ENCODE measurements at places on chromosomes 5 and 9.

GRCh38 chr9:135602789-135603481 is 36.4 kb downstream of the GLT6D1 start:
- H3K27ac ChIP-seq, result no peak overlapping the region
- H3K4me3 ChIP-seq, result no peak overlapping the region
- no peak for DNase-seq
- no peaks in the 10 kb centered on the region for H3K36me3 ChIP-seq

GRCh38 chr5:72841756-72842535 is 25.5 kb downstream of the TNPO1 start:
- no peak overlapping the region for H3K4me3 ChIP-seq
- no peak overlapping the region for H3K27ac ChIP-seq
- H3K4me1 ChIP-seq, result peaks cover 6% of the 10 kb centered on the region
- no peaks in the 10 kb centered on the region for H3K36me3 ChIP-seq

- no peaks in the 10 kb centered on the region for H3K4me1 ChIP-seq
- no peak for DNase-seq
- H3K36me3 ChIP-seq, result peaks cover 3% of the 10 kb centered on the region
- H3K4me3 ChIP-seq, result no peak overlapping the region
Measured at GRCh38 chr9:127813686-127814226, 11.1 kb downstream of the FPGS start.

GRCh38 chr9:104780796-104781395 is 17.0 kb downstream of the NIPSNAP3B start:
- H3K4me3 ChIP-seq, result no peak overlapping the region
- H3K4me1 ChIP-seq, result peaks cover 13% of the 10 kb centered on the region
- no peak overlapping the region for H3K27ac ChIP-seq

DNA sequence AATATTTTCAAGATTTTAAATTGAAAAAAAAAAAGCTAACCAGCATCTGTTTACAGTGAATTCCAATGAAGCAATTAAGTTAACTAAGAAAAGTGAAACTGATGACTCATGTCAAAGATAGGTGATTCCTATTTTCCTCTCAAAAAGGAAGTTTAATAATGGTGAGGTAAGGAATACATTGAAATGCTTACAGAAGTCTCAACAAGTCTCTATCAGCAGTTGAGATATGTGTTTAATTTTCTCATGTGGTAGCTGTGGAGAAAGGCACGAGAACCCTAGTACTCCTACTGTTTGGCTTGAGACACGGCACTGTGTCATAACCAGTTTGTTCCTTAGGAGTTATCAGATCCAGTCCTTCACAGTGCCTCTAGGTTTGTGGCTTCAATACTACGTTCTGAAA is 114.5 kb downstream of the SLC25A46 start:
- no peak for DNase-seq
- no peaks in the 10 kb centered on the region for H3K27me3 ChIP-seq
- H3K36me3 ChIP-seq, result no peaks in the 10 kb centered on the region
- no peak overlapping the region for H3K27ac ChIP-seq
- H3K4me3 ChIP-seq, result no peak overlapping the region

GRCh38 chr5:72920690-72921502 is 34.9 kb upstream of the FCHO2 start:
- no peak overlapping the region for H3K4me3 ChIP-seq
- no peaks in the 10 kb centered on the region for H3K27me3 ChIP-seq
- H3K4me1 ChIP-seq, result no peaks in the 10 kb centered on the region
- H3K36me3 ChIP-seq, result no peaks in the 10 kb centered on the region
- no peak for DNase-seq

GRCh38 chr9:96186591-96187011 is 115.4 kb downstream of the HSD17B3 start:
- no peak for DNase-seq
- no peak overlapping the region for H3K4me3 ChIP-seq
- no peaks in the 10 kb centered on the region for H3K36me3 ChIP-seq
- H3K27ac ChIP-seq, result no peak overlapping the region
- H3K4me1 ChIP-seq, result no peaks in the 10 kb centered on the region

DNA sequence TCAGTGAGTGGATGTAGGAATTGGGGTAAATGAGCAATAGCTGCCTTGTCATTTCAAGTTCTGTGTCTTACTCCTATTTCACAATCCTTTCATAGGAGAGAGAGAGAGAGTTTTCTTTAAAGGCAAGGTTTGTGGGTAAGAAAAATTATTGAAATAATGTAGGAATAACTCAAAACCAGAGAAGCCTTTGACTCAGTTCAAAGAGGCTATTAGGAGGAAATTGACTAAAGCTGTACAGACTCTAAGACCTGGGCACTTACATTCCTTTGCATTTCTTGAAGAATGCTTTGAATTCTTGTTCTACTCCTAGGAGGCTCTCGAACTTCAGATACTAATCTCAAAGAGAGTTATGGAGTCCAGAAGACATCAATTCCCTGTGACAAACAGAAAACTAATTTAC is 257.1 kb downstream of the FBXL7 start:
- no peak for DNase-seq
- no peaks in the 10 kb centered on the region for H3K4me1 ChIP-seq
- H3K4me3 ChIP-seq, result no peak overlapping the region
- no peaks in the 10 kb centered on the region for H3K36me3 ChIP-seq
- no peak overlapping the region for H3K27ac ChIP-seq
- H3K27me3 ChIP-seq, result no peaks in the 10 kb centered on the region

DNA sequence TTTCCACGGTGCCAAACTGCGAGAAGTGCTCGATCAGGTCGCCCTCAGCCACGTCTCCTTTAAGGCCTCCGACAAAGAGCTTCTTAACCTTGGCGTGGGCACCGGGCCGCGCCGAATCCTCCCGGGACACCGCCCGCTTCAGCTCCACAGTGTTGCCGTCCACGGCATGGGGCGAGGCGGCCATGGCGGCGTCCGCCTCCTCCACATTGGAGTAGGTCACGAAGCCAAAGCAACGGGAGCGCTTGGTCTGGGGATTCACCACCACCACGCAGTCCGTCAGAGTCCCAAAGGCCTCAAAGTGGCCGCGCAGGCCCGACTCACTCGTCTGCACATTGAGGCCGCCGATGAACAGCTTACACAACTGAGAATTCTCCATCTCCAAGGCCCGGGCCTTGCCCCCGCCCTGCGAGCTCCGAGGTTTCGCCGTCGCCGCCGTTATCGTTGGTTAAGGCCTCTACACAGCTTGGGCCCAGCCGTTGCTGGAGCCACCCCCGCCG is 424 bp downstream of the HNRNPA0 start:
- peak overlapping the region; percentile 91 for H3K4me3 ChIP-seq
- no peaks in the 10 kb centered on the region for H3K36me3 ChIP-seq
- no peak for DNase-seq
- H3K27me3 ChIP-seq, result no peaks in the 10 kb centered on the region
- H3K27ac ChIP-seq, result peak overlapping the region; percentile 96

- no peaks in the 10 kb centered on the region for H3K4me1 ChIP-seq
- DNase-seq, result no peak
- no peaks in the 10 kb centered on the region for H3K36me3 ChIP-seq
- H3K4me3 ChIP-seq, result no peak overlapping the region
Measured at GRCh38 chr9:28127101-28127500, 553.8 kb upstream of the C9orf72 start.

DNA sequence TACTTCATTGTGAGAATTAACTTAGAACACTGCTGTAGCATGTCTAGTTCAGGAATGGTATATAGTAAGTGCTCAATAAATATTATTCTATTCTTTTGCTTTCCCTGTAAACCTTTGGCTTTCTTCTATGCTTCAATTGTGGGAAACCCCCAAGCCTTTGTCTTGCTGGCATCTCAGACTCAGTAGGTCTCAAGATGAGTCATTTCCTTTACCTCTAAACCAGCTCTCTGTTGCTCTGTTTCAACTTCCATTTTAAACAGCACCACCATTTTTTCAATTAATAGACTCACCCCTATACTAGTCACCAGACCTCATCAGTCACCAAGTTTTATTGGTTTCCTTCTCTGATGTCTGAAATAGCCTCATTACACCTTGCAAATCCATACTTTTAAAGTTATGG is 43.5 kb downstream of the DMAC1 start:
- H3K4me3 ChIP-seq, result no peak overlapping the region
- no peaks in the 10 kb centered on the region for H3K36me3 ChIP-seq
- DNase-seq, result peak; percentile 55
- H3K4me1 ChIP-seq, result peaks cover 4% of the 10 kb centered on the region
- no peak overlapping the region for H3K27ac ChIP-seq

DNA sequence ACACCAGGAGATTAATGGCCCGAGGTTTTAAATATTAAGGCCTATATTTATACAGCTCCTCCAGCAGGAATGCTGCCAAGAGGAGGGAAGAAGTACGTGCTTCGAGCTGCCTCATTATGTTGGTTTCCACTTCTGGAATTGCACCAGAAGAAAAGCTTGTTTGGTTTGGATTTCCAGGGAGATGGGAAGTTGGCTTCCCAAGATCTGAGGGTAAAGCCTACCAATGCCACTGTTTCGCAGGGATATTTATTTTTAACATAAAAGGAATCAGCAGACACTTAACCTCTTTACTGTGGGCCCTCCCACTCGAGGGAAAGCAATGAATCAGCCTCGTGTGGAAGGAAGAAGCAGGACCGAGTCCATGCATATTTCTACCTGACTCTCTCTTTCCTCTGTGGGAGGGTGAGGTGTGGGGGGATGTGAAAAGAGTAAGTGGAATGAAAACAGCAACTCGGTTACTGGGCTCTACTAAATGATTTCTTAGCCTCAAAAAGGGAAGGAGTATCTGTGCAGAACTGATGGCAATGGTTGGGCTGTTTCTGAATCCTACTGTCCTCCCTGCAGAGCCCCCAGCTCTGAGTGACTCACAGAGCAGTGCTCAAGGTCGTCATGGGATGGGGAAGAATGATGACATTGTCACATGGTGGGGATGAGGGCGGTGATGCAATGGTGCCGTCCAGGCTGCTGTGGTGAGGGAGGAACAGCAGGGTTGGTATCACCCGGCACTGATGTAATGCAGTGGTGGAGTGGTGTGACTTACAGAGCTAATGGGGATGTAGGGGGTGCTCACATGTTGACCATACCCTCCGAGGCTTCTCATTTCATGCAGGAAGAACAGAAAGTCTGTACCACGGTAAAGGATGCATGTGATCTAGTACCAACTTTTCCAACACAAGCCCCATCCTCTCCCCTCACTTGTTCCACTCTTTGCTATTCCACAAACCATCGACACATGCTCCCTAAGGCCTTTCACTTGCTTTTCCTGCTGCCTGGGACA is 215.0 kb upstream of the PANK3 start:
- no peak overlapping the region for H3K4me3 ChIP-seq
- no peaks in the 10 kb centered on the region for H3K36me3 ChIP-seq
- no peaks in the 10 kb centered on the region for H3K27me3 ChIP-seq
- DNase-seq, result no peak
- no peak overlapping the region for H3K27ac ChIP-seq

- H3K4me1 ChIP-seq, result peaks cover 4% of the 10 kb centered on the region
- H3K27me3 ChIP-seq, result no peaks in the 10 kb centered on the region
- H3K27ac ChIP-seq, result peak overlapping the region; percentile 88
- peak overlapping the region; percentile 81 for H3K4me3 ChIP-seq
- peaks cover 9% of the 10 kb centered on the region for H3K36me3 ChIP-seq
Measured at GRCh38 chr5:115543365-115544042, 1.1 kb downstream of the FEM1C start.

- no peaks in the 10 kb centered on the region for H3K4me1 ChIP-seq
- H3K36me3 ChIP-seq, result no peaks in the 10 kb centered on the region
- no peak overlapping the region for H3K27ac ChIP-seq
- no peak for DNase-seq
- H3K27me3 ChIP-seq, result no peaks in the 10 kb centered on the region
Measured at GRCh38 chr9:94144394-94144793, 60.1 kb downstream of the PTPDC1 start.

DNA sequence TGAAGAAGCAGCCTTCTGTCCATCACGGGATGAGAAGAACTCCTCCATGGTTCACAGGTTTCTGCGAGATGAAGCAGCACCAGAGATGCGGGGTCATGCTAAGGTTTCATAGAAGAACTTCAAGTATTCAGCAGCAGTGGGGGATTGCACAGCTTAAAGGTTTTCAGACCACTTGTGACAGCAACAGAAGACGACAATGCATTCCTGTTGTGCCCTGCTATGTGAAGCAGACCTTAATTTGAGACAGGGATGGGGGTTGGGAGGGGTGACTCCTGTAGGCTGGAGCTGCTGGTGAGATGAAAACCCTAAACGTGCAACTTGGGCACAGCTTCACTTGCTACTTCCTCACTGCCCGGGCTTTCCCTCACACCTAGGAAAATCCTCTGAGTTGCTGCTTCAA is 256.0 kb downstream of the SLIT3 start:
- no peaks in the 10 kb centered on the region for H3K36me3 ChIP-seq
- H3K4me3 ChIP-seq, result no peak overlapping the region
- DNase-seq, result no peak

DNA sequence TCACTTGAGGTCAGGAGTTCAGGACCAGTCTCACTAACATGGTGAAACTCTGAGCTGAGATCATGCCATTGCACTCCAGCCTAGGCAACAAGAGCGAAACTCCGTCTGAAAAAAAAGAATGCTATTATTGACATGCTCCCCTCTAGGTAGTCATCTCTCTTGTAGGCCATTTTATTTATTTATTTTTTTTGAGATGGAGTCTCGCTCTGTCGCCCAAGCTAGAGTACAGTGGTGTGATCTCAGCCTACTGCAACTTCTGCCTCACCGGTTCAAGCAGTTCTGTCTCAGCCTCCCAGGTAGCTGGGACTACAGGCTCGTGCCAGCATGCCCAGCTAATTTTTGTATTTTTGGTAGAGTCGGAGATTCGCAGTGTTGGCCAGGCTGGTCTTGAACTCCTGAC is 20.6 kb upstream of the NIM1K start:
- DNase-seq, result no peak
- no peaks in the 10 kb centered on the region for H3K27me3 ChIP-seq
- no peak overlapping the region for H3K4me3 ChIP-seq
- H3K4me1 ChIP-seq, result no peaks in the 10 kb centered on the region
- H3K36me3 ChIP-seq, result peaks cover 3% of the 10 kb centered on the region

DNA sequence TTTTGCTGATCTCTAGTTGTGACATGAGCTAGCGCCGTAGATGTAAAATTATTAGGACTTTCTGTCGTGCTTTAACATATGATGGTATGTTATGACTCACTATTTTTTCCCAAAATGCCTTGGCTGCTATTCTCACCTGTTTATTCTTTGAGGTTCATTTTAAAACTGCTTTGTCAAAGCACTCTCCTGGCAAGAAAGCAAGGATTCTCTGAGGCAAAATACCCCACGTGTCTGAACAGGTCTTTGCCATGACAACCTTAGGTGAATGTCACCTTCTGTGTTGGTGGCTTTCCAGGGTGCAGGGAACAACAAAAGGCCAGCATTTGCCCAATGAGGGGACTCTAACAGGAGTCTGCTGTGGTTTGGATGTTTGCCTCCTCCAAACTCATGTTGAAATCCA is 30.6 kb upstream of the COL5A1 start:
- H3K4me1 ChIP-seq, result no peaks in the 10 kb centered on the region
- H3K27me3 ChIP-seq, result no peaks in the 10 kb centered on the region
- no peak overlapping the region for H3K27ac ChIP-seq
- no peak for DNase-seq
- H3K4me3 ChIP-seq, result no peak overlapping the region

All from GM12878 (cell line).